ENCODE measurements at places on chromosomes 2 and 18.

DNA sequence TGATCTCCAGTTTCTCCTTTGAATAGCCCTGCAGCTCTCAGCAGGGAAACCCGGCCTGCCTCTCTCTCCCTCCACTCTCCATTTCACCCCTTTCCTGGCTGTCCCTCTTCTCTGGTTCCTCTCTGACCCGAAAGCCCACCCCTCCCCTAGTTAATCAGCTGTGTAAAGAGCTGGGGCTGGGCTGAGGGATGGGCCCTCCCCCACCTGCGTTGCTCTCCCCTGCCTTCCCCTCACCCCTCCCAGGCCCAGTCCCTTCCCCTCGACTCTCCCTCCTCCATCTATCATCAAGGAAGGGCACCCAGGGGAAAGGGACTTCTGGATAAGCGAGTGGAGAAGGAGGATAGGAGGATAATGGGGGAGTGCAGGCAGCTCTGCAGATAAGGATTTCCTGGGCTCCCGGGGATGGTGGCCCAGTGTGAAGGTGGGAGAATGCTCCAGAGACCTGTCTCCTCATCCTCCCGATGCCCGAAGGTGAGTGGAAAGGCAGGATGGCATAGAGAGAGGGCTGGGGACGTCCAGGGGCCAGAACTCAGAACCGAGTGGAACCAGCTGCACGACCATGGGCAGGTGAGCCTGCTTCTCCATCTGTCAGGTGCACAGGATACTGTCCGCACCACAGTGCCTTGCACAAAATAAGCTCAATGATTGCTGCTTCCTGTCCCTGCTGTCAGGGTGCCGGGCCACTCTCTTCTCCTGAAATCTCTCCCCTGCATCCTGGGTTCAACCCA is 12.0 kb downstream of the SLC30A3 start:
- no peak for DNase-seq

GRCh38 chr2:40178171-40178778 is 273.6 kb downstream of the SLC8A1 start:
- DNase-seq = no peak

GRCh38 chr2:189798312-189799029 is 14.2 kb downstream of the PMS1 start:
- no peak for DNase-seq

DNA sequence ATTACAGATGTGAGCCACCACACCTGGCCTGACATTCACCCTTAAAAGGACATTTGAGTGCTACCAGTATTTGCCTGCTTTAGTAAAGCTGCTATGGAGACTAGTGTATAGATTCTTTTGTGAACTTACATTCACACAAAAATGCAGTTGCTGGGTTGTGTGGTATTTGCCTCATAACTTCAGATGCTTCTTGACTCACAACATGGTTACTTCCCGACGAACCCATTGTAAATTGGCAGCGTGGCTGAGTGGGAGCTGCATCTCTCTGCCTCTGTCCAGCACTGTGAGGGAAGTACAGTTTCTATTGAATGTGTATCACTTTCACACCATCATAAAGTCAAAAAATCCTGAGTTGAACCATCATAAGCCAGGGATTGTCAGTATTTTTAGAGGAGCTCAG is 56.9 kb downstream of the RRM2 start:
- DNase-seq = no peak

DNA sequence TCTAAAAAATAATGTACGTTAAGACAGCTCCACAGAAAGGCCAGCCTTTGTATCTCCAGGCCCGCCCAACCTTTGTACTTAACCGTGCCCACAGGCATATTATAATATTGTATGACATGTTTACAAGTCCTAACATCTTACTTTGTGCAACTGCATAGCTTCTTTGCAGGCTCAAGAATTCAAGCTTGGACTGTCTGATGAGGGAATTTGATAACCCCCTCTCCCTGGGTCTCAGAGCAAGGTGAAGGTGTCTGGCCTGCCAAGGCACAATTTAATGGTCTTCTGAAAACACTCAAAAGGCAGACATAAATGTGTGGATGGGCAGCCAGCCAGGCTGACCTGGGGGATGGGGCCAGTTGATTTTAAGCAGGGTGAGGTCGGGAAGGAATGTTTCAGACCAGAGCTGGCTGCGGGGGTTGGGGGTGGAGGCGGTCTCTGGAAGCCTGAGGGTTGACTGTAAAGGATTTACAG is 732.7 kb upstream of the FANCL start:
- DNase-seq = no peak

GRCh38 chr2:25405611-25406295 is 64.0 kb upstream of the DNMT3A start:
- DNase-seq = no peak

- no peak for DNase-seq
Observed at GRCh38 chr2:181889776-181890175, 1.8 kb upstream of the ITPRID2 start.

DNA sequence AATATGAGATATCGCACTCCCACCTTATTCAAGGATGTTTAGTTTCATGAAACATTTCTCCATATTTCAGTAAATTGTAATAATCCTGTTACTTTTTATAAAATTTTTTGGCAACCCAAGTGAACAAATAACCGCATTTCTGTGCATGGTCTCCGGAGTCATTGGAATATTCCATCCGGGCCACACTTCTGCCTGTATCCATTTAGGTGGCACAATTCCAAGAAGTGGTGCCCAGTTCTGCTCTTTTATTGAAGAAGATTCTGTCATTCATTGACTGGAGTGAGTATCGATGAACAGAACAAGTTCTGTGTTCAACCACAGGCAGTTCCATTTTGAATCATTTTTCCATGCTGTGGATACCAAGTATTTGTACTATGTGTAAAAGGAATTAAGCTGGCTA is 26.6 kb upstream of the ICOS start:
- DNase-seq = no peak

GRCh38 chr2:121321476-121321875 is 36.5 kb upstream of the TFCP2L1 start:
- no peak for DNase-seq

DNA sequence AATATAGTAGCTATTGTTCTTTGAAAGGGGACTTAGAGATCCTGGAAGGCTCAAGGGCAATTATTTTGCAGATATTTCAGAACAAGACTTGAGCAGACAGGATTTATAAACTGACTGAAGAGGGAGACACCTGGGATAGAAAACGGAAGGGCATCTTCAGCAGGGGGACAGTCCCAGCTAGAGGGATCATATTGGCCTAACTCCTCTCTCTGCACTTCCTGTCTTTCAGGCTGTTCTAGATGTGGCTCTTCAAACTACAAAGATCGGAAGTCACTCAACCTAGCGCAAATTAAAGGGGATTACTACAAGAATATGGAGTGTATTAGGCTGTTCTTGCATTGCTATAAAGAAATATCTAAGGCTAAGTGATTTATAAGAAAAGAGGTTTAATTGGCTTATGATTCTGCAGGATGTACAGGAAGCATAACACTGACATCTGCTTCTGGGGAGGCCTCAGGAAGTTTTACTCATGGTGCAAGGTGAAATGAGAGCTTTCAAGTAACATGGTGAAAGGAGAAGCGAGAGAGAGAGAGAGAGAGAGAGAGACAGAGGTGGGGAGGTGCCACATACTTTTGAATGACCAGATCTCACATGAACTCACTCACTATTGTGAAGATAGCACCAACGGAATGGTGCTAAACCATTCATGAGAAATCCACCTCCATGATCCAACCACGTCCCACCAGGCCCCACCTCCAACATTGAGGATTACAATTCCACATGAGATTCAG is 5.3 kb upstream of the CTIF start:
- DNase-seq = no peak
